WTC11 (cell line): ENCODE measurements at places on chromosomes 11 and 22. TPM values are rescaled to one million over a fixed set of nuclear protein-coding genes. Genes with fewer than 3 reads are reported as not detected.

GRCh38 chr11:80586464-80586863 lies 1145.6 kb upstream of the TENM4 start:
- DNase-seq = no peak

DNA sequence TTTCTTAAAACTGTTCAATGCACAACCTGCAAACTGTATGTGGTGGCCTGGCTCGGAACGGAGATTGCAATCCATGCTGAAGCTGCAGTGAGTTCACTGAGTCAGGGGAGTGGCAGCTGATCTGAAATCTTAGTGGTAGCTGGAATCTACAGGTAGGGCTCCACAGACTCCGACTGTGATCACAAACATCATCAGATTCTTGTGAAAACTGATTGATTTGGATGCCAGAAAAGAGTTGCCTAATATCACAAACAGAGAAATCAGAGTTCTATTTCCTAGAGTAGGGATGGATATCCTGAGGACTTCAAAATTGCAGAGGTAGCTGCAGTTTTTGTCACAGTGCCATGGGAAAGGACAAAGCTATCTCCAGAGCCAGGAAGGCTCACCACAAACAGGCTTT lies 57.5 kb upstream of the SC5D start:
- no peak for DNase-seq

DNA sequence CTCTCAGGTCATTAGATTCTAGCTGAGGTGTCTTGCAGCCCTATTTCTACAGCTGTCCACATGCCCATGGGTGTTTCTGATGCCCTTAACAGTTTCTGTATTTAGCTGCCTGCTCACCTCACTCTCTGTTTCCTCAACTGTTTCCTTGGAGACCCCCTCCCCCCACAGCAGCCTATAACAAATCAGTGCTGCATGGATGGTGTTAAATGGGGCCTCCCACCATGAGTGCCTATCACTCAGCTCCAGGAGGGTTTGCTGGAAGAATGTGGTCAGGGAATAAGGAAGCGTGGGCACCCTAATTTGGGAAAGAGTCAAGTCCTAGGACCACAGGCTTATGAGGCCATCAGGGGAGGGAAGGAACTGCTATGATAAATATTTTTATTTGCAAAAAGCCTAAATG lies 8.6 kb downstream of the KLHL35 start:
- no peak for DNase-seq

- DNase-seq = no peak
These were observed 1268.8 kb upstream of the CNTN5 start for GRCh38 chr11:97751952-97752351.

MIOX gene
- total RNA-seq = 0.33 to 0.57 TPM (median 0.41 TPM) in 3 replicates

DBX1 gene
- 0.14 to 0.24 TPM (median 0.14 TPM) in 3 replicates for total RNA-seq

B4GALNT4 gene
- total RNA-seq = 88.0 to 113 TPM (median 97.8 TPM) in 3 replicates

DNA sequence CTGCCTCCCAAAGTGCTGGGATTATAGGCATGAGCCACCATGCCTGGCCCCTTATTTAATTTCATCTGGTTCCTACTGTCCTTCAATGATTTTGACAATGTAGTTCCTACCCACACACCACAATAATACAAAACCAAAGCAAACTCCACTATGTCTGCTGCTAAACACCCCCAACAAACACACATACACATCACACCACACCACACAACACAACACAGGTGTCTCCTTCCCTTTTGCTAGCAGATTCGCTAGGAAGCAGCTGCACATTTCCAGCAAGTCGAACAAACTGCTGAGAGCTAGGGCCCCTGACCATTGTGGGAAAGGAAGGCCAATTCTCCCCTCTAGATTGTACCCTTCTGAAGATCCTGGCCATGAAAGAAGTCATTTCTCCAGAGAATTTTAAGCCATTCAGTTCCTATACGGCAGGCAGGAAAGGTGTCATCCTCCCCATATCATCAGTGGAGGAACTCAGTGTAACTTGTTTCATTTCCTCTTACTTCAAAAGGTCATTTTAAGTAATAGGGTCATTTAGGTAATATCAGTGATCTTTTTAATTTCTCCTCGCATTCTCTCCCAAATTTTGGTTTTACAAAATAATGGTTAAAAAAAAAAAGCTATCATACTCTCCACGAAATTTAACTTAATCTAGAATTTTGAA lies 18.5 kb downstream of the NUMA1 start:
- DNase-seq = no peak

DNA sequence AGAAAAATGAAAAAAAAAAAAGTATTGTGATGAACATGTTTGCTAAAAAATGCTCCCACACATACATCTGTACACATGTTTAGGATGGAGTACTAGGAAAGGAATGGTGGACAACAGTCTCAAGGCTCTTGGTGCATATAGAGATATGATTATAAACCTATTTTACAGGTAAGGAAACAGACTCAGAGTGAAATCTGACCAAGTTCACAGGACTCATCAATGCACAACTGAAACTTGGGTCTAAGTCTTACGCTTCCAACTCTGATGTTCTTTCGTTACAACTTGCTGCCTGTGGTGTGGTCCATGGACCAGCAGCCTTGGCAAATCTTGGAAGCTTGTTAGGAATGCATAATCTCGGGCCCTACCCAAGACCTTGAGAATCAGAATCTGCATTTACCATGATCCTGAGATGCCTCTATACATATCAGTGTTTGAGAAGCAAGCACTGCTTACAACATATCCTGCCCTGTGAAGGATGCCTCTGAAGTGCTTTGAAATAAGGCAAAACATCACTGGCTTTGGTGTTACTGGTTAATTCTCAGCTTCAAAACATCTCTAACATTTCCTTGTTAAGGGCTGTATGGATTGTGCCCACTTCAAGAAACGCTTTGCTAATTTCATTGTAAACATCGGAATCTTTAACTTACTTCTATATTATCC lies 39.9 kb upstream of the NUP160 start:
- no peak for DNase-seq

- no peak for DNase-seq
These were observed 9.1 kb downstream of the PHOX2A start for GRCh38 chr11:72234920-72235319.

CRYBB1 gene
- 4.0 to 5.1 TPM (median 4.6 TPM) in 3 replicates for total RNA-seq

DNA sequence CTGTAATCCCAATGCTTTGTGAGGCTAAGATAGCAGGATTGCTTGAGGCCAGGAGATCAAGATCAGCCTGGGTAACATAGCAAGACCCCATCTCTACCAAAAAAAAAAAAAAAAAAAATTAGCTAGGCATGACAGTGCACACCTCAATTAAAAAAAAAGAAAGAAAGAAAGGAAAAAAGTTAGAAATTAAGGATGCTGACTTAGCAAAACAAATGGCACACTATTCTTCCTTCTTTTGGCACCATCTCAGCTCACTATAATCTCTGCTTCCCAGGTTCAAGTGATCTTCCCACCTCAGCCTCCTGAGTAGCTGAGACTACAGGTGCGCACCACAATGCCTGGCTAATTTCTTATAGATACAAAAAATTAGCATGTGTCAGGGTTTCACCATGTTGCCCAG lies 33.9 kb downstream of the PC start:
- no peak for DNase-seq

FAT3 gene
- total RNA-seq = 25.3 to 30.9 TPM (median 25.8 TPM) in 3 replicates

GRCh38 chr11:6646576-6646917 lies 9.1 kb downstream of the DCHS1 start:
- DNase-seq = no peak

DNA sequence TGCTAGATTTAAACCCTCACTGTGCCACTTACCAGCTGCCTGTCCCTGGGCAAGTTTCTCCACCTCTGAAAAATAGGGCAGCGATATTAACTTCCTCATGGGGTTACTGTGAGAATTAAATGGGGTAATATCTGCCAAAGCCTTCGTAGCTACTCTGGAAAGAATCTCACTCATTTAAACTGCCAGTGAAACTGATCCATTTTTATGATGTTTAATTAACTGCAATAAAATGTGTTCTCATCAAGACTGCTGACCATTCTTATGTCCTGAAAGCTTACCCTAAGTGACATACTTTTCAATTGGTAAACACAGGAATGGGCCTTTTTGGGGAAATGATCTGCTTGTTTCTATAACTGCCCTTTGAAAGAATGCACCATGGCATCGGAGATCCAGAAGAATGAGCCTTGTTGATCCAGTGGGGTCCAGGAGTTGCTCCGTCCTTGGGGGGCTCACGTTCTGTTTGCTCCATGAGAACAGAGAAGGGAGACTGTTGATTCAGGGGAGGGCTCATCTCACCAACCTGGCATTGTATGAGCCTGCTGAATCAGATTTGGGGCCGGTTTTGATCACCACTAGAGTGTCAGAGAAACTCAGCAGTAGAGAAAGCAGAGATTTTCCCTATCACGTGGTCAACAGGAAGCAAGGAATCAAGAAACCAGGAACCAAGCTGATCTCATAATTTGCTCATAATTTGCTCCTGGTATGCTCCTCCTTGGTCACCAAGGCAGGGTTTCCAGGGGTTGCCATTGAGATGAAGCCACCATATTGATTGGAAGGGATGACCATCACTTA lies 7.0 kb upstream of the CCDC86 start:
- DNase-seq = no peak

DNA sequence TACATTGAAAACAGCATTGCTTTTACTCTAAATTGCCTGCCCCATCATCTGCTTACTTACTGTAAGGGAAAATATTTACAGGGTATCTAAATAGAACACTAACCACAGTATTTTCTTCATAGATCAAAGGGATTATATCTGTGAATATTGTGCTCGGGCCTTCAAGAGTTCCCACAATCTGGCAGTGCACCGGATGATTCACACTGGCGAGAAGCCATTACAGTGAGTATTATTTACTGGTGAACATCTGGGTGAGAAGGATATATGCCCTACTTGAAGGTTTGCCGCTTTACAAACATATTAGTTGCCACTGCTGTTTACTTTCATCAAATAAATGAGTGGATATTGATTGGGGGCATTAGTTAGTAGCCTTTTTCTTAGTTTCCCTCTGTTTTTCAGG lies 5.9 kb upstream of the CNTF start:
- DNase-seq = no peak

GRCh38 chr11:27485930-27486773 lies 13.6 kb upstream of the LGR4 start:
- no peak for DNase-seq

- no peak for DNase-seq
These were observed 124.6 kb upstream of the BLID start for GRCh38 chr11:122240638-122241037.

DNA sequence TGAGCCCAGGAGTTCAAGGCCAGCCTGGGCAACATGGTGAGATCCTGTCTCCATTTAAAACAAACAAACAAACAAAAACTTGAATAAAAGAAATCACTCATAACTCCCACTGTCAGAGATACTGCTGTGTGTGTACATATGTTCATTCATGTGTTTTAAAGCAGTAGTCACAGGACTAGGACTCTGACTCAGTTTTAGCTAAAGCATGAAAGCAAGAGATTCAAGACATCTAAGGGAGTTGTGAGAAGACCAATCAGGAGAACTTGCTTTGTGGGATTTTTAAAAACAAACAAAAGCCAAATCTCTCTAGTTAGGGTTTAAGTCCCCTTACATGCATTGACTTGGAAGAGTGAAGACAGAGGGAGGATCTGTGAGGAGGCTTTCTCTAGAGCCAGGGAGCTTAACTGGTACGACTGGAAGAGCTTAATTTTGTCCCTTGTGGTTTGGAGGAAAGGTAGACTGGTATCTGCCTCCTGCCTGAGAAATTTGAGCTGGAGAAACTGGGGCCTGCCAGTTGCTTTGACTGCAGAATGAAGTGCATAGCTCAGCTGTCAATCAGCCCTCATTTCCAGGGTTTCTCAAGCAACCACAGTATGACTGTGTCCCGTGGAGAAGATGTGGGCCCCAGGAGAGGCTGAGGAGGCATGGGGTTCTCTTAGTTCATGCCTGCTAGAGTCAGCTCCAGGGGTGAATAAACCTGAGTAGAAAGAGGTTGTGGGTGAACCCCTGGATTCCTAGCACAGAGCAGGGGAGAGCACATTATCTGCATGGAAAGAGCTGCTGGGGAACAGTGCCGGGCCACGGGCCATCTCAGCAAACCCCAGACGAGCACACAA lies 30.6 kb downstream of the EXPH5 start:
- no peak for DNase-seq

DNA sequence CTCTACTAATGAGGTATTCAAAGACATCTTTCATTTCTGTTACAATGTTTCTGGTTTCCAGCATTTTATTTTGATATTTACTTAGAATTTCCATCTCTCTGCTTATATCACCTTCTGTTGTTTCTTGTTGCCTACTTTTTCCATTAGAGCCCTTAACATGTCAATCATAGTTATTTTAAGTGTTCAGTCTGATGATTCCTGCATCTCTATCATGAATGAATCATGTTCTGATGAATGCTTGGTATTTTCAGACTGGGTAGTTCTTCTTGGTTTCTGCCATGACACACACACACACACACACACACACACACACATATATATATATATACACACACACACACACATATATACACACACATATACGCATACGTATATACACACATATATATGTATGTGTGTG lies 486.4 kb upstream of the ISX start:
- no peak for DNase-seq

DNA sequence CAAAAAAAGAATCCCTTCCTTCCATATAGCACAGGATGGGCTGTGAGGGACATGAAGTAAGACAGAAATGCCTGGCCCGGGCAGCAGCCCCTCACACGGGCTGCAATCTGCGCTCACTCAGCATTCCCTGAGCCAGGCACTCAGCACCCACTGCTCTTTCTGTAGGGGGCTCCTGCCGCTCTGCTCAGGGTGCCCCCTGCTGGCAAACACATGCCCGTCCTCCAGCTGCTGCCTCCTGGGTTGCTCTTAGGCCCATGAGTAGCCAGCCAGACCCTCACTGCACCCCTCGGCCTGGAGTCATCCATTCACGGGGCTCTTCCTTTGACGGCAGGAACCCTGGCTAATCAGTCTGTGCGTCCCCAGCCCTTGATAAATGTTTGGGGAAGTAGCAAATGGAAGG lies 6.9 kb downstream of the MCAT start:
- DNase-seq = peak; percentile 63

GRCh38 chr11:116991491-116991890 lies 106.7 kb downstream of the SIK3 start:
- DNase-seq = no peak

LMNTD2 gene
- total RNA-seq = 4.0 to 6.0 TPM (median 5.9 TPM) in 3 replicates

- no peak for DNase-seq
These were observed 5.3 kb upstream of the PRDM11 start for GRCh38 chr11:45141171-45141570.

CRYBB3 gene
- 0.44 to 0.48 TPM in 2 of 3 replicates, not detected in the other for total RNA-seq

- DNase-seq = no peak
These were observed 73.7 kb upstream of the PLET1 start for GRCh38 chr11:112334381-112334780.

OR52I2 gene
- total RNA-seq = not detected in 3 replicates

GRCh38 chr11:76672431-76673175 lies 2.1 kb upstream of the LRRC32 start:
- DNase-seq = no peak

TEX12 gene
- total RNA-seq = not detected in 3 replicates

- DNase-seq = no peak
These were observed 731.0 kb upstream of the CNTN5 start for GRCh38 chr11:98289617-98290263.

CASP5 gene
- not detected in 3 replicates for total RNA-seq
